NCI-H2081 treated with DMSO at 0.1 percent for 48 hours (cell line): ENCODE measurements at places on chromosomes 11 and 22.

DNA sequence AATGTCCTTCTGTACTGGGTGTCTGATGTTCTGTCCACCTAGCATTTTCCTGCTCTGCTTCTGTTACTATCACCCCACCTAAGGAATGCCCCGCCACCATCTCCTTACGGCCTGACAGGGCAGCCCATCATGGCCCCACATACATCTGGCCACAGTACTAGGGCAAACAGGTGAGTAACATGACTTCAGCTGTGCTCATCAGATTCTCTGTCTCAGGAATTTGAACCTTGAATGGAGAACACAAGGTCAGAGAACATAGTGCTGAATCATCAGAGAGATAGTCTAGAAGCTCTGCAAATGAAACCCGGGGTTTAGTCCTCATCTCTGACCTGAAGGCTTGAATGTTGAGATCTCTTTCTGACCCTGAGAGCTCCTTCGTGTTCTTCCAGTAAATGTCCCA is 32.4 kb downstream of the ZC3H12C start:
- DNase-seq, result no peak

DNA sequence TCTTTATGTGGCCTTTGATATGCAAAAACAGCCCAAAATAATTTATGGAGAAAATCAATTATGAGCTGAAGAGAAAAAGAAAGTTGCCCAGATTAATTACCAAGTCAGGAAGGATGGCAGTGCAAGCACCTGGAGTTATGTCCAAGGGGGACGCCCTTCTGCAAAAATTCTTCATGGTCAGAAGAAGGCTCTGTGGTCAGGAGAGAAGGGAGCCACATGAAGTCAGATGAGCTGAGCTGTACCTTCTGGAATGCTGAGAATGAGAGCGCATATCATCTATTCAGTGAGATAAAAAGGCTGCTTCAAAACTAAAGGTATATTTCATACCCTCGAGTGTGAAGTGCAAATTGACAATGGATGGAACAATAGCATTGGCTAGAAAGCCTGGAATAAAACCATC is 607.4 kb downstream of the NTM start:
- DNase-seq, result no peak

- DNase-seq, result no peak
Observed at GRCh38 chr22:43883012-43883661, 8.7 kb downstream of the PNPLA5 start.

- DNase-seq, result no peak
Observed at GRCh38 chr11:133918608-133919260, 38.0 kb downstream of the IGSF9B start.

DNA sequence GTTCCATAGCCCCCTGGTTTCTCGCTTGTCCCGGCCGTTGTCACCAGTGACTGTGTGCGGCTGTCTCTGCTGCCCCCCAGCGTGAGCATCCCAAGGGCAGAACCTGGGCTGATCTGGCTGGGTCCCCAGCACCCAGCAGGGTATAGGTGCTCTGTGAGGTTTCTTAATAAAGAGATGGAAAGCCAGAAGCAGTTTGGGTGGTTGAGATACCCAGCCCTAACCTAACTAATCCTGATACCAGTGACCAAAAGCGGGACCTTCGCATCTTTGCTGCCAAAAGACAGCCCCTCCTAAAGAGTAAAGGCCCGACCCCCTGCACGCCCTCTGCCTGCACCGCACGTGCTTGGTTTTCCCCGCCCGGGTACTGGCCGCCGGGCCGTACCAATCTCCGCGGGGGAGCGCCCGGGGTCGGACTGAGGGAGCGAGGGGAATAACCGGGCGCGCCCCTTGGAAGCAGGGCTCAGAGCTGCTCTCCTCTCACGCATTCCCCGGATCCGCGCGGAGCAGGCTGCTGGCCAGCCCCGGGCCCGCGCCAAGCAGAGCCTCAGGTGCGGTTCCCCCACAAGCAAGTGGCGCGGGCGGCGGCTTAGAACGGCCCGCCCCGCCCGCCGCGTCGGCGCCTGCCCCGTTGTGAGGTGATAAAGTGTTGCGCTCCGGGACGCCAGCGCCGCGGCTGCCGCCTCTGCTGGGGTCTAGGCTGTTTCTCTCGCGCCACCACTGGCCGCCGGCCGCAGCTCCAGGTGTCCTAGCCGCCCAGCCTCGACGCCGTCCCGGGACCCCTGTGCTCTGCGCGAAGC is at the start of gene DGAT2:
TSS of gene DGAT2 (plus strand) at position 667 of the 797 bp plus-strand sequence. CDS start 214 bp downstream, outside the sequence.
- DNase-seq, result peak; percentile 4

DNA sequence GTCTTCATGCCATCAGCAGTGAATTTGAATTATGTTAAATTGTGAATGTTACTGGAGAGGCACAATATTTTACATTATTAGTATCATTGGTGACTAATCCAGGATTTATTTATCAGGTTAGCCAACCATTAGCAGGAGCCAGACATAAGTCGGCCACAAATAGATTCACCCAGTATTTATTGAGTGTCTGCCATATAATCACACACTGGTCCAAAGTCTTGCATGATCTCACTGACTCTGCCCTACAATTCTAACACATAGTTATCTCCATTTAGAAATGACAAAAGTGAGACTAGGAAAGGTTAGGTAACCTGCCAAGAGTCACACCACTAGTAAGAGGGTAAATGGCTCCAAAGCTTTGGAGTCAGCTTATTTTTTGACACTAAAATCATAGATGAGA is 179.6 kb downstream of the BLID start:
- no peak for DNase-seq

GRCh38 chr11:105202844-105203548 is 63.4 kb upstream of the CARD18 start:
- no peak for DNase-seq

DNA sequence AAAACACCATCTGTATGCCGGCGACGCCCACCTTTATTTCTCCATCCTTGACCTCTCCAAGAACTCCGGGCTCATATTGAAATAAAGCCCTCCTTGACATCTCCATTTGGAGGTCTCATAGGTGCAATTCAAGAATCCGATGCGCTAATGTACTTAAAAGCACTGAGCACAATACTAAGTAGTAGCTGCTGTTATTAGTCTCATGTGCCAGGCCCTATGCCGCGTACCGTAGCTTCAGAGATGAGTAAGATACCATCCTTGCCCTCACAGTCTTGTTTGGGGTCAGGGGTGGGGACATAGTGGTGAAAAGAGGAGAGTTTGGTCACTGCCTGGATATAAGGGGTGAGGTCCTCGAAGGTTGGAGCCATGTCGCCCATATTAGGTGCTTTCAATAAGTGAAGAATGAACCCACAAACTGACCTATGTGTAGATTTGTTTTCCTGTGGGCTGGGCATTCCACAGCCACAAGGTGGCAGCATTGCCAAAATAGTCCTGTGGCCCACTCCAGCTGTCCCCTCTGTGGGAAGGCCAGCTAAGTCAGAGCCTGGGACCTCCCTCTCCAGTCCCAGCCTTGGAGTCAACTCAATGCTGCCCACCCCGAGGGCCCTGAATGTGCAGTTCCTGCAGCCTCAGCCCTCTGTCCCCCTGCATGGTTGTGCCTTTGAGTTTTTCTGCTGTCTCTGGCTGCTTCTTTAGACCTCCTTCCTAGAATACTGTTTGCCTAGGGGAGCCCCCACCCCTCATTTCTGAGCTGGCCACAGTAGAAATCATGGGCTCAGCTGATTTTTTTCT is 6.5 kb downstream of the DCPS start:
- no peak for DNase-seq

- DNase-seq, result no peak
Observed at GRCh38 chr11:39725081-39725480, 1734.4 kb downstream of the LRRC4C start.

GRCh38 chr11:32426819-32427615 is 8.3 kb downstream of the WT1 start:
- no peak for DNase-seq

- no peak for DNase-seq
Observed at GRCh38 chr22:39545386-39546365, 13.1 kb upstream of the RPS19BP1 start.

DNA sequence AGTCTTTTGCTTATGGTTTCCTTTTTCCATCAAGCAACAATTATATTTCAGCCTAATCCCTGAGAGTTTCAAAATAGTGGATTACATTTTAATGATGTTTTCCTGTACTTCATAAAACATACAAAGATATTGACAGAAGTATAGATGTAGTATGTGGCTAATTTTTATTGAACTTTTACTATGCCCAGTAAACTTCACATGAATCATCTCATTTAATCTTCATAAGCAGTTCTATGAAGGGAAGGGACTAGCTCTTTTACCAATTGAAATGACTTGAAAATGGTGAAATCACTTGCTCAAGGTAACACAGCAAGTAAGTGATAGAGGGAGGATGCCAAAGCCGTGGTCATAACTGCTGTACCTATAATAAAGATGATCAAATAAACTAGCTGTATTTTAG is 27.5 kb downstream of the RTN3 start:
- DNase-seq, result no peak

DNA sequence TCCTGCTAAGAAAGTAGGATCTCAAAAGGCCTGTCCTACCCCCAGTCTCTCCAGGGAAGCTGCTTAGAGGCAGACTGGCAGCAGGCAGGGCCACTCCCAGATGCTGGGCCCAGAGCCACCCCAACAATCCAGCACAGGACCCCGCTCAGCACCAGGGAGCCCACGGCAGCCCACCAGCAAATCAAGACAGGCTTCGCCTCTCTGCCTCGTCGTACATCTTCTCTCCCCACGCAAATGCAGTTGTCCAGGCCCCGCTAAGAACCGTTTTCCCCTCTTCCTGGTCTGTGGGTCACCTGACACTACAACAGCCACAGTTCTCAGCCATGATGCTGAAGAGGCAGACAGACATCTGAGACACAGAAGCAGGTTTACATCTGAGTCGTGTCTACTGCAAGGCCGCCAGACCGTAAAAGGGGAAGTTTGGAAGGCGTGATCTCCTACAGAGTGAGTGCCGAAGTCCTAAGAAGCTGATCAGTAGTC is 51.1 kb downstream of the IGSF9B start:
- no peak for DNase-seq

GRCh38 chr22:19331975-19332374 is 40.5 kb upstream of the CLTCL1 start:
- DNase-seq, result no peak

- DNase-seq, result peak; percentile 58
Observed at GRCh38 chr11:27201454-27202302, 161.1 kb downstream of the BBOX1 start.

- DNase-seq, result no peak
Observed at GRCh38 chr11:61103851-61104423, 1.6 kb downstream of the CD5 start.

- no peak for DNase-seq
Observed at GRCh38 chr22:42282252-42282942, 11.9 kb upstream of the TCF20 start.

DNA sequence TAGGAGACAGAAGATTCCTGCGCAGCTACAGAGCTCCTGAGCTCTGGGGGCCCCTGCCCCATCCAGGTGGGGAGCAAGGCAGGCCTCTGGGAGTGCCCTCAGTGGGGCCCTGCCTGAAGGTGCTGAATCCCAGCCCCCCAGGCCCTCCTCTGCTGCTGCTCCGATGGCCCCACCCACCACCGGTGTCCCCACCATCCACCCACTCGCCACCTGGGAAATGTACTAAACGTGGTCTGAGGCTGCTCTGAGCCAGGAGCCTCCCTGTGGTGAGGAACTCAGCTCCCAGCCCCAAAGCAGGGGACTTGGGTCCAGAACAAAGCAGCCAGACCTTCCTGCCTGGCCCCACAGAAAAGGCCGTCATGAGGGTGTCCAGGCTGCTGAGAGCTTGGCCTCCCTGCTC is 289.4 kb downstream of the CTTN start:
- DNase-seq, result no peak

- no peak for DNase-seq
Observed at GRCh38 chr22:40716116-40716515, 36.8 kb downstream of the MCHR1 start.

- DNase-seq, result no peak
Observed at GRCh38 chr22:37203354-37204044, 8.8 kb downstream of the SSTR3 start.

GRCh38 chr11:875769-876301 is 33.2 kb downstream of the TSPAN4 start:
- DNase-seq, result no peak

GRCh38 chr22:39350757-39351688 is 1.2 kb downstream of the SYNGR1 start:
- no peak for DNase-seq

DNA sequence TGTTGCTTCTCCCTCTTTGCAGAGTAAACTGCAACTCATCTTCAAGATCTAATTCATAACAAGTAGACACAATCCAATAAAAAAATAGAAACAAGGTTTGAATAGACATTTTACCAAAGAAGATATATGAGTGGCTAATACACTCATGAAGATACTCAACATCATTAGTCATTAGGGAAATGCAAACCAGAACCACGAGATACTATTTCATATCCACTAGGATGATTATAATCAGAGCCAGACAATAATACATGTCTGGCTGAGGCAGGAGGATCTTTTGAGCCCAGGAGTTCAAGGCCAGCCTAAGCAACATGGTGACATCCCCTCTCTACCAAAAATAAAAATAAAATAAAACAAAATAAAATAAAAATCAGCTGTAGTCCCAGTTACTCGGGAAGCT is 85.0 kb downstream of the ATG16L2 start:
- no peak for DNase-seq

GRCh38 chr11:134388590-134388989 is 23.5 kb downstream of the B3GAT1 start:
- peak; percentile 28 for DNase-seq

DNA sequence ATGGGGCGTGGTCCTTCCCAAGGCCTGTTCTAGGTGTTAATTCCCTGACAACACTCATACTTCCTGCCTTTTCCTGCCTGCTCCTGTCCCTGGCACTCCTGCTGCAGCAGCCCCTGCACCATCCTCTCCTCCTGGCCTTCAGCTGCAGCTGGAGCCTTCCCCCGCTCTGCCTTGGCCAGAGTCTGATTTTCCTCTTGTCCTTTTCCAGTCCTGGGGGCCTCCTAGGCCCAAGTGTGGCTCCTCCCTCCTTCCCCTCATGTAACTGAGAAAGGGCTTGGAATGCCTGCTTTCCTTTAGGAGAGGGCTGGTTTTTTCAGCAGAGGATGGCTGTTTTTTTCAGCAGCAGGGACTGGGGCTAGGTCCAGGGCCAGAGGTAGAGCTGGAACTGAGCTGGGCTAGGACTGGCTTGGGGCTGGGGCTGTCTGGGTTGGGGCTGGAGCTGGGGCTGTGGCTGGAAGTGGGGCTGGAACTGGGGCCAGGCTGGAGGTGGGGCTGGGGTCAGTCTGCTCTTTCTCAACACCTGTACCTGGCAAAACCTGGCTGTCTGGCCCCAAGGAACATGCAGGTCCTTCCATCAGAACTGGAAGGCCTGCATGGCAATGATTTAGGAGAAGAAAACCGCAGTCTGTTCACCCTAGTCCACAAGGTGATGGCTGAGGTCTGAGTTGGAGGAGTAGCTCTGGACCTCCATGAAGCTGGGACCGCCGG is 23.6 kb downstream of the ZC3H7B start:
- DNase-seq, result no peak

GRCh38 chr11:11770296-11770695 is 71.5 kb upstream of the USP47 start:
- DNase-seq, result no peak

DNA sequence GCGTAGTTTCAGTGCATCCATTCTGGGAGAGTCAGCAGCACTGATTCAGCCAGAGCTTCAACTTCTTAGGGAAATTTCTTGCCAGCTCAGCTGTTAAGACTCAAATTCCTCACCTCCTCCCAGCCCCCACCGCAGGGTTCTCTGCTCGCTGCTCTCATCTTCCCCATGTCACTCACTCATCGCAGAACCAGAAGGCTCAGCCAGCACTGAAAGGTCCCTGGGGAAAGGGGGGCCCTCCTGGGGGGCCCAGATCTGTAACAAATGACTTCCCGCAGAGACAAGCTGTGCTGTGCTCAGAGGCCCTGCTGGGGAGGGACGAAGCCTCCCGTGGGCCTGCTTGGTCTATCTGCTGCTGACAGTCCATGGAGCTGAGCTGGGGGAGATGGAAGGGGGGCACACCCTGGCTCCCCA is 220.6 kb downstream of the NTM start:
- DNase-seq, result no peak
